ENCODE measurements at places on chromosomes 12 and 14.

- DNase-seq = no peak
These were observed 33.1 kb downstream of the MAP3K9 start for GRCh38 chr14:70776197-70776596.

- no peak for DNase-seq
These were observed 55.1 kb downstream of the RPH3A start for GRCh38 chr12:112846619-112847018.

- DNase-seq = no peak
These were observed 108.5 kb downstream of the ARF6 start for GRCh38 chr14:50001151-50001998.

GRCh38 chr14:35117112-35117511 is 4.7 kb downstream of the PPP2R3C start:
- no peak for DNase-seq

DNA sequence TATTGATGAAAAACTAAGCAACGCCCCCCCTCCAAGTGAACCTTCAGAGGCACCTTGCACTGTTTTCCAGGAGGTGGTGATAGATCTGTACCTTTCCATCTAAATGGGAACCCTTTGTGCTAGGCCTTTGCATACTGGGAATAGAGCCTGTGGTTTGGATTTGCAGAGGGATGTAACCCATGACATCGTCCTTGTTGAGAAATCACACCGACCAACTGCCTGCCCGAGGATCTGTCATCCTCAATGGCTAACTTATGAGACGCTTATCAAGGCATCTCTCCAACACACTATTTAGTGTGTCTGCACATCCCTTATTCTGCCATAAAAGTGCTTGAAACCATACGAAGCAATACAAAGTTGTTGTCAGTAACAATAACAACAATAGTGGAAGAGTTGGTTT is 22.9 kb downstream of the NTN4 start:
- no peak for DNase-seq

DNA sequence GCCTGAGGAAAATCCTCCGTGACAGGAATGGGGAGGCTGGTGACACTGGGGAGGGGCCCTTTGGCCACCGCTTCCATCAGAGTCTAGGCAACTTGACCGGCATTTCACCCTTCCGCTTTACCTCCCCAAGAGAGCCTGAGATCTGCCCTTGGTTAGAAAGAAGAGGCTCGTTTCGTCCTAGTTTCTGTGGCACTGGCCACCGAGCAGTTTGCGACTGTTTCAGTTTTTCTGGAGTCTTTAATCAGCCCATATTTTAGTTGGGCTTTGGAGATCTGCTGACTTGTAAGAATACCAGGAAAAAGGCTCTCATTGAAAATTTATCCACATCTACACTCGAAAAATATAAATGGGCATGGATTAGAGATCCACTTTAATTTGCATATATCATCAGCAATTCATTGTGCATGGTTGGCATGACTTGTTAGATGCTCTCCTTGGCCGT is 414 bp upstream of the ANKS1B start:
- DNase-seq = no peak

DNA sequence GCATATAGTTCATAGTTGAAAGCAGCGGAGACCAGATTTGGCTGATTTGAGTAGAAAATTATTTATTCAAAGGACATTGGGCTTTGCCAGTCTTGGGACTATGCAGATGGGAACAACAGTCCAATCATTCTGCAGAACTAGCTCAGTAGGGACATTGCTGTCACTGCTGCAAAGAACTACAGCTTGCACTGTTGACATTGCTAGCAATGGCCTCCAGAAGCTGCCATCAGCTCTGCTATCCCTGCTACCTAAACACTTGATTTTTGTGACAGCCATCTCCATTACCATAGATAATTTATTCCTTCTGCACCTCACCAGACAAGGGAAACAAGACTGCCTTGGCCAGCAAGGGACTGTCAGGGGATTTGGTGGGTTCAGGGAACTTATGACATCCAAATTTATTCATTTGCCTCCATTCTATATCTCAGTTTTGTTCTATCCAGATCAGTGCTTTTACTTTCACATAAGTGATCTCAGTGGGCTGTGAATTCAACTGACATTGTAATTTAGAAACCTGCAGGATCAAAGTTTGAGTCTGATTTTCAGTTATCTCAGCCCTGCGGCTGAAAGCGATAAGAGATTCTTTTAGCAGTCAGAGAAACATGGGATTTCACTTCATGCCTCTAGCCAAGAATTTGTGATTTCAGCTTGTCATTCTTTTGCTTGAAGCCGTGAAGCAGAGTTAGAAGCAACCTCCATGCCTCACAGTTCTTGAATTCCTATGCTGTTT is 136.7 kb upstream of the FBXO33 start:
- DNase-seq = no peak

GRCh38 chr14:62017651-62018230 is 255.5 kb downstream of the SNAPC1 start:
- no peak for DNase-seq

DNA sequence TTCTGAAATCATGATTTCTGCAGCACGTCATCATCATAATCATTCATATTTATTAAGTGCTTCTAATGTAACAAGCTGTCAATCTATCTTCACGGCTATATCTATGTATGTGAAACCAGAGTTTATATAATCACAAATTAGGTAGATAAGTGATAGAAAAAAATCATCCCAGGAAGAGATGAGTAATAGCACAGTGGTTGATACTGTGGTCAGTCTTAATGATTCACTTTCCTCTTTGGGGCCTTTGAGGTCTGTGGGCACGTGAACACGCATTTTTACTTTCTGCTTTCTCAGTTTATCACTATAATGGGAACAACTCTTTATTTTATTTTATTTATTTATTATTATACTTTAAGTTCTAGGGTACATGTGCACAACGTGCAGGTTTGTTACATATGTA is 265.9 kb upstream of the NOVA1 start:
- DNase-seq = no peak

- DNase-seq = no peak
These were observed 470.3 kb downstream of the VRK1 start for GRCh38 chr14:97267509-97267908.

DNA sequence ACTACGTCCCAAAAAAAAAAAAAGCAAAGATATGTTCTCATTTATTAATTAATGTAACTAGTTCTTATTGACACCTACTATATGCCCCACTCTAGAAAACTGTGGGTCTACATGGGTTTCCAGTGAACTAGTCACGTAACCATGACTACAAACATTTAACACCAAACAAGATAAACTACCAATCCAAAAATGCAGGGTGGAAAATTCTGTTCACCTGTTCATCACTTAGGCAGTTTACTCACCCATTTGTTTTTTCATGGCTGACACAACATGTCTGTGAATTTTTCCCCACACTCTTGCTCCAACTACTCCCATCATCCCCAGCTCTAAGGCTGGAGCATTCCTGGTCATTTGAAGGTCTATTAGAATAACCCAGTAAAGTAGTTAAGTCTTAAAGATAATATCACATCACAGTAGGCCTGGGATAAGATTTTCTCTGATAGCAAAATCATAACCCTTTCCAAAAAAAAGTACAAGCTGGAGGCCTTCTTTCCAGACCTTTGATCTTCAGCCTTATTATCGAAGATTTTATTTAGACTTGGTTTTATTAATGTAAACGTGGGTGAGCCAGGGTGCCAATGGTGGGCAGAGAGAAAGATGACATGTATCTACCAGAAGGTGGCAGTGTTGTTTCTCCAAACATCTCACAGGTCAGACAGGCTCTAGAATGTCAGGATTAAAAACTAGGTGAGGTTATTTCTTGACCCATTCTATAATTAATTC is 61.6 kb upstream of the DAAM1 start:
- DNase-seq = peak; percentile 32

DNA sequence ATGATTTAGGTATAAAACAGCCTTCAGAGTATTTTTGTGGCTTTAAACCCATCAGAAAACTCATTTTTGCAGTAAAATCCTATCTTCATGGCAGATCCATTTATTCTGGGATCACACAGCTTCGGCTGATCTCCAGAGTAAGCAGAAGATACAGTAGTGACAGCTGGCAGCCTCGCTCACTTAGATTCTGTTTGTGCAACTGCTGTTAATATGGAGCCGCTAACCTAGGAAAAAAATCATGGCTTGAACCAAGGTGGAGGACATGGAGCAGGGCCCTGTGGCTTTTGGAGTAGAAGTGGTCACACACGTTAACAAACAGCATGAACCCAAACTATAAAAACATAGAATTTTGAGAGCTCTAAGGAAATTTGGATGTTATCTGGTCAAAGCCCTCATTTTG is 137.2 kb upstream of the ARHGAP5 start:
- no peak for DNase-seq

- no peak for DNase-seq
These were observed 1.6 kb downstream of the PYM1 start for GRCh38 chr12:55925870-55926737.

DNA sequence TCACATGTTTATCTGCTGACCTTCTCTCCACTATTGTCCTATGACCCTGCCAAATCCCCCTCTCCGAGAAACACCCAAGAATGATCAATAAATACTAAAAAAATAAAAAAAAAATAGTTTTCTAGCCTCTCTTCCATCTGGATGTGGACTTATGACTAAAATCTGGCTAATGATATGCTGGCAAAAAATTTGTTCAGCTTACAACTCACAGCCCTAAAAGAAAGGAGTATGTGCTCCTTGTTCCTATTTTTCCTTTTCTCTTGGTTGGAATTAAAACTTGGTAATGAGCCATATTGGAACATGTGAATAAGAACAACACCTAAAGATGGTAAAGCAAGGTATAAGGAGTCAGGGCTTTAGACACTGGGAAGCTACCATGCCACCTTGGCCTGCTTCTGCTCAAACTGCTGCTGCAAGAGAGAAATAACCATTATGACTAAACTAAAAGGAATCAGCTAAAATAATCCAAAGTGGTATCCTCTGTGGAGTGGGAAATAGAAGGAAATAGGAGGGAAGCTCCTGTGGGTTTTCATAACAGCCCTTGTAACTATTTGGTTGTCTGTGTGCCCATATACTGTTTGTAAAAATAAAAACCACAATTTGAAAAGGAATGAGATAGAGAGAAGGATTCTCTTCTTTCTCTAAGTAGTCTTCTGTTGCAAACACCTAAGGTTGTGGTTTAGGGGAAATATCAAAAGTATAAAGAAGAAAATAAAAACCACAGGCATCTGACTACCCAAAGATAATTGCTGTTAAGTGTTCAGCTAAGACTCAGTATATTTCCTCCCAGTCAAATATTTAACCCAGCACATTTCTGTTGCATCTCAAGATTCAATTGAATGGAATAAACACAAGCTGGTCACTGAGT is 53.8 kb downstream of the SDR9C7 start:
- no peak for DNase-seq

- DNase-seq = no peak
These were observed 9.4 kb downstream of the OR6C68 start for GRCh38 chr12:55501601-55502000.

DNA sequence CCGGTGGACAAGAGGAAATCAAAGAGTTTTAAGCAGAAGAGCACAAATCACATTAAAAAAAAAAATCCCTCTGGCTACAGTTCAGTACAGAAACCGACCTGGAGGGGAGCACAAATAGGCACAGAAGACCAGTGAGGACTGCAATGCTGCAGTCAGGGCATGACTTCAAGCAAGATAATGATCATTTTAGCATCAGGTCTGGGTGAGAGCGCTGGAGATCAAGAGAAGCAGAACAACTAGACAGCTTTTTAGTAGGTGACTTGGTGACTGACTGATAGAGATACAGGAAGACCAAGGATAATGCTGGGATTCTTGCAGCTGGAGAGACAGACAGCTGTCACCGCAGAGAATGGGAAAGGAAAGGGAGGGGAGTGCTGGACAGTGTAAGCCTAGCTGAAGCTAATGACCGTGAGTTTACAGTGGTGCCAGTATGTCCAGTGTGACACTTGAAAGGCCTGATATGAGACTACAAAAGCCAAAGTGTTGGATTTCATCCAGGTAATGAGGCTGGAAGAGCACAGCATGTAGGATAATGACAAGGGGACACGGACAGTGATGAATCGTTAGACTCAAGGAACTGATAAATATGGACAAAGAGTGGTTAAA is 5.6 kb downstream of the NFYB start:
- DNase-seq = no peak

DNA sequence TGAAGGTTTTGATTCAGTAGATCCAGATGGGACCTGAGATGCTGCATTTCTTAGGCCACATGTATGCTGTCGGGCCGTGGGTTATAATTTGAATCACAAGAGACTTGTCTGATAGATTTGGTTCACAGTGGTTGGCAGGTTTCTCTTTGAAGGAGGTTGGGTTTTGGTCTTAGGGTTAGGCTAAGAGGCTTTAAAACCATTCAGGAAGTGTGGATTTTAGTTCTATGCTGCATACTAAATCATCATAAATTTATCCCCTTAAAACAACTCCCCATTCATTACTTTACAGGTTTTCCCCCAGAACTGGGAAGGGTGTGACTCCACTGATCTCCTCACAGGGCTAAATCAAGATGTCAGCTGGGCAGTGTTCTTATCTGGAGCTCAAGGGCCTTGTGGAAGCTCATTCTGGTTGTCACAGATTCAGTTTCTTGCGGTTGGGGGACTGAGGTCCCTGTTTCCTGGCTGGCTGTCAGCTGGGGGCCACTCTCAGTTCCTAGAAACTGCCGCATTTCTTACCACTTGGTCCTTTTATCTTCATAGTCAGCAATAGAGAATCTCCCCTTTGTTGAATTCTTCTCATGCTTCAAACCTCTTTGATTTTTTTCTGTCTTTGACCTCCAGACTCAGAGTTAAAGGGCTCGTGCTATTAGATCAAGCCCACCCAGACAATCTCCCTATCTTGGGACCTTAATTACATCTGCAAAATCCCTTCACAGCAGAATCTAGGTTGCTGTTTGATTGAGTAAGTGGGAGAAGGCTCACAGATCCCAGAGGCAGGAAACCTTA is 20.6 kb upstream of the PCNX1 start:
- DNase-seq = no peak

All from amygdala (tissue), 56 donors.